Stimulated activated CD4-positive, alpha-beta T cell treated with anti-CD3 and anti-CD28 coated beads, Interleukin-4, amount 100 ng/mL, for 4 hours (primary cell): ENCODE measurements at places on chromosomes 3 and 15.
A peak's percentile ranks its signal among the peaks of the same experiment; 100 is the strongest.

DNA sequence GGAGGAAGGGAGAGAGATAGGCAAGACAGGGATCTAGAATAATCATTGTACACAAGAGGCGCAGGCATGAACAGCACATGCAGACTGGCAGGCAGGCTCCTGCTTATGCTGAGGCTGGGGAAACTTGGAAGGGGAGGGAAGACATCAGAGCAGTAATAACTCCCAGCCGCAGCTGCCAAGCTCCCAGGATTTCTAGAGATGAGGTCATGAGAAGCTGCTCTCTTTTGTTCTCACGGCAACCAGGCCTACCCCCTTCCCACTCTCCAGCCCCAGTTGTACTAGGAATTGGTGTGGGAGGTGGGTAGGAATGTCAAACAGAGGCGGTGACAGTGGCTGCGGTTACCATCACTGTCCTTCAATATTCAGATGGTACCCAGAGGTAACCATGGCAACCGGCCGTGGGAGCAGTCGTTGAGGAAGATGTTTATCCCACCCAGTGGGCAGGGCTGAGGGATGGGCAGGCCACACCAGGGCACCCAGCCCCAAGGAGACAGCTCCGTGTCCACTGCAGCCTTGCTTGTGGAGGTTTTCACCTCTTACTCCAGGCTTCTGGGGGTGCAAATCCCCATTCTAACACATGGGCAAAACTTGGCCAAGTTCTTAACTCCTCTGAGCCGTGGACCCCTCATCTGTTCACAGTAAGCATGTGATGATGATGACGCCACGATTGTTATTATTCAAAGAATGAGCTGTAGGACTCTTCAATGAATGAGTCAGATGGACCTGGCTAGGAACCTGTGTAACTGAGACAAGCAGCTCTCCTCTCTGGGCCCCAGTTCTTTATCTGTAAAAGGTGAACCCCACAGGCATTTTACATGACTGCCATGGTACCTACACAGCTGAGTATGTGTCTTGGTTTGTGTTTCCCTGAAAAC lies 360.8 kb upstream of the PROK2 start:
- DNase-seq = no peak

DNA sequence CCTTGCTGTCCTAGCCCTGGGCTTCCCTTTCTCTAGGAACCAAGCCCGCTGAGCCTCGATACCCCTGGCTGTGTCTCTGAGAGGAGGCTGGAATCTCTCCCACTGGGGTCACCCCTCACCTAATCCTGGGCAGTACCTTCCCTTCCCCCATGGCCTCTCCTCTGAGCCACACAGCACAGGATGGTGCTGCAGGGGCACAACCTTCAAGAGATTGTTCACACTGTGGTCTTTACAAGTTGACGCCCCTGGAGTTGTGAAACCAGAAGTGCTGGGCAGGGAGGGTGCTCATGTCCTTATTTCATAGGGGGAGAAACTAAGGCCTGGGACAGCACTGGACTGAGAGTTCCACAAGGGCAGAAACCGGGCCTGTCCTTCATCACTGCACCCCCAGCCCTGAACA lies 70.9 kb upstream of the TMEM115 start:
- no peak for DNase-seq

- DNase-seq = no peak
These were observed 23.9 kb downstream of the SLC35A5 start for GRCh38 chr3:112585782-112586181.

DNA sequence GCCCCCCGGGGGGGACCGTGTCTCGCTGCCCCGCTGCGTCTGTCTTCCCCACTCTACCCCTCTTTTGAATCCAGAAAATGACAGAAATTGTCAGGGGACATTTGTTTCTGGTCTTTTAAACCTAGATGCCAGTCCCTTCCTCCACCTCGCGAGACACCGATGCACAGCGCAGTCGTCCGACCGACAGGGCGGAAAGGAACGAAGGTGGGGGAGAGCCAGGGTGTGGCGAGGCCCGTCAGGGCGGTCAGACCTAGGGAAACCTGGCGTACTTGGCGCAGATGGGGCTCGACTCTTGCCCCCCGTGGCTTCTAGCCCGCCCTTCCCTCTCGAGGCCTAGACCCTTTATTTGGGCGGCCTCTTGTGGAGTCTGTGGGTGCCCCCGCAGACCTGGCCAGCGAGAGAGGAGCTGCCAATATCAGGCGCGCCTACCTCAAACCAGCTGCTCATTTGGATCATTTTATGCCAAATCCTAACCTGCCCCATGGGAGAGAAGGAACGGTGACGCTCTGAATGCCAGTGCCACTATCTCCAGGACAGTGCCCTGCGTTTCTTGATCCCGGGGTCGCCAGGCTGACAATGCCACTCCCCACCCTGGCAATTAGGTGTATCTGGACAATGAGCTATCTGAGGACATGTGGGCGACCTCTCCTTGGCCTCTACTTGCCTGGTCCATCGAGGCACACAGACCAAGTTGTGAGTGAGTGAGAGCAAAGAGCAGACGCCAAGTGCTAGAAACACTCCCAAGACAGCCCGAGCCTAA lies 500 bp upstream of the RAB6B start:
- no peak for DNase-seq

GRCh38 chr3:70471464-70472342 lies 159.3 kb upstream of the MDFIC2 start:
- no peak for DNase-seq

- DNase-seq = peak; percentile 22
These were observed 106.3 kb downstream of the ZBTB20 start for GRCh38 chr3:115040673-115041286.

DNA sequence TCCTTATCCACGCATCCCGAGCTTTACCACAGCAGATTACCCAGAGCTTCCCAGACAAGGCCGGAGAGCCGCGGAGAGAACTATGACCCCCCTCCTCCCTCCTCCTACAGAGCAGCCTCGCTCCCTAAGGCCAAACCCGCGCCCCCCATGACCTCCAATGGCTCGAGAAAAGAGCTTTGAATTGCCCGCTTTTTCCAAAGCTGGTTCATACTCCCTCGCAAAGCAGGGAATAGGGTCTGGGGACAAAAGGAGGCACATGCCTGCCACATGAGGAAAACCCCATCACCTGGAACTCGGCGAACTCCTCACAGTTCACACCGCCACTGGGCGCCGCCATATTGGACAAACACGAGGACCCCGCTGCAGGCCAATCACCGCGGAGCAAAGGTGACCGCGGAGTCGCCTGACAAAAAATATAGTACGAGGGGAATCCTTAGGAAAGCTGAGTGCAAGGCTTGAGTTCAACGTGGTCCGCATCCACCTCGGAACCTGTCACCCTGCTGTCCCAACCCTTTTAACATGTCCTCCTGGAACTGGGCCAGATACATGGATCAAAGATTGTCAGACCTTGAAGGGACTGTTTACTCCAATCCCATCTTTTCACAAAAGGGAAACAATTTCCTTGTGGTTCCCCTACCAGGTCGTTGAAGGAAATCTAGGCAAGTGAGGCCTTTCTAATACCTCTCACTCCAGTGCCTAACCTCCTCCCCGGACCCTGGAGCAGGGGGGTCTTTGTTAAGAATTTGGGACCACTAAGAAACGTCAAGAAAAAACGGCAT lies at the start of gene MIX23:
Gene MIX23, minus strand, starts transcription at position 344 of the 779 bp plus-strand sequence. Its CDS starts 7 bp downstream, at position 337.
- peak; percentile 84 for DNase-seq

DNA sequence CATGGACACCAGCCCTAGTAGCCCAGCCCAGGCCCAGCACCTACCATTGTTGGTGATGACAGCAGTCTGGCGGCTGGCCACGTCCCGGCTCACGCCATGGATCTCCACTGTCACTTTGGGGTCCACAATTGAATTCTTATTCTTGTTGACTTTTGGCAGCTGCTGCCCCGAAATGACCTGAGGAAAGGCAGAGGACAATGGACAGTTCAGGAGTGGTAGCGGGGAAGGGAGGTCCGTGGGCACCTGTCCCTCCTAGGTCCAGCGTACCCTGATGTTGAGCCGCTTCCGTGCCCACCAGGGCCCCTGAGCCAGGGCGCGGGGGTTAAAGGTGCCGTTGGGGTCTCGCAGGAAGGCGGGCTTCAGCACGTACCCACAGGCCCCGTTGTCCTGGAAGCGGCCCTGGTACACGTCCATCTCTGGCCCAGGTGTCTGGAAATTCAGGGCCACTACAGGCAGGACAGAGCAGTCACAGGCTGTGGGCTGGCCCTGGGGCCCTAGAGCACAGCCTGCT lies 17.7 kb downstream of the VILL start:
- DNase-seq = no peak

- DNase-seq = no peak
These were observed 94.4 kb downstream of the SLCO3A1 start for GRCh38 chr15:91947683-91948608.

- DNase-seq = no peak
These were observed 147.5 kb upstream of the THBS1 start for GRCh38 chr15:39433376-39433775.

GRCh38 chr3:14555835-14556234 lies 15.7 kb upstream of the GRIP2 start:
- DNase-seq = no peak

- DNase-seq = no peak
These were observed 1034.1 kb upstream of the SEMA6D start for GRCh38 chr15:46682969-46683791.

GRCh38 chr3:132009241-132009640 lies 25.6 kb downstream of the CPNE4 start:
- no peak for DNase-seq

DNA sequence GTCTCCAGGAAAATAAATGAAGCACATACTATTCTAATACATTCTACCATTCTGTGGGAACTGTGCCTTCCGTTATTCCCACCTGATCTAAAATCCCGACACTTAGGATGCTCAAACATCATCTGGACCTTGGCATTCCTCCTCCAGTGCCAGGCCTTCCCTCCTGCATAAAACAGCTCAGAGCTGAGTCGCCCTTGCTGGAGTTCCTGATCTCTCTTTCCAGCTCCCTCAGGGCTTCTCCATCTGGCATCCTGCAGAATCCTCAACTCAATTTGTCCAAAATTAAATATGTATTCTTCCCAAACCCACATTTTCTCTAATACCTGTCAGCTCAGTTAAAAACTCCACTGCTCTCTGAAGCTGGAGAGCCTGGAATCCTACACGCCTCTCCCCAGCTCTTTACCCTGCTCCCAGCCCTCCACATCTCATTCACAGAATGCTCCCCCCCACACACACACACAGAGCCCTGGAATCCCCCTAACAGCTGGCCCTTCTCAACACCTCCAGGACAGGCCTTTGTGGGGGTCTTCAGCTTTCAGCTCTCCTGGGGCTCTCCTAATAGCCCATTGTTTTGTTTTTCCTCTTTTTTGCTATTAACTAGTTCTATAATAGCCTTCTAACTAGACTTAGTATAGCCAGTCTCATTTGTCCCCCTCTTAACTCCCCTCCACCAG lies 78.5 kb downstream of the HMG20A start:
- DNase-seq = no peak

DNA sequence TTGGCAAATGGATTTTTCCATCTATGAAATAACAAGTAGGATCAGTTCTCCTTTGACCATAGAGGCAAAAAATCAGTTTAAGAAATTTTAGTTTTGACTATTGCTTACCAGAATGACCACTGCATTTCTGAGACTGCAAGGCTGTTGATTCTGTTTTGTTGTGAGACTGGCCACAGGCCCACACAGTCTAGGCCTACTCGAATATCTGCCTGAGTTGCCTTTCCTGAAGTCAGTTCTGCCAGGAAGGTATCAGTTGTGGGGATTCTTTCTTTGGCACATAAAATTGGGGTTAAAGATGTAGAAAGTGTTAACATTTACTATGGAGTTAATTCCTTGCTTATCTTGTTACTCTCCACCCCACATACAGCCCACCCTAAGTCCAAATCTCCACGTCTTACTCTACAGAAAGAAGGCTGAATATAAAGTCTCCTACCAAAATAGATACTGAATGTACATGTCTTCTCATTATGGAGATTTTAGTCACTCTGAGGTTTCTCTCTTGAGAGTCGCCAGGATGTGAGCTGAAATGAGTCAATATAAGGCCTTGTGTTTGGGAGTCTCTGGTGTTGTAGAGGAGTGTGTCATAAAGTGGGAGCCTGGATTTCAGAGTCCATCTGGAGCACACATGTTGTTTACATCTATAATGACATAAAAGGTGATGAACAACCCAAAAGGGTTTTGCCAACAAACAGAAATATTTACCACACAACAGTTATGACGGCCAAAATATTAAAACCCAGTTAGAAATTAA lies 45.0 kb upstream of the WWTR1 start:
- DNase-seq = no peak

- DNase-seq = no peak
These were observed 765.4 kb upstream of the NR2F2 start for GRCh38 chr15:95565016-95565600.

GRCh38 chr15:99956022-99956775 lies 223.0 kb upstream of the LYSMD4 start:
- DNase-seq = no peak

GRCh38 chr3:59998058-59998457 lies 948.2 kb upstream of the CFAP20DC start:
- no peak for DNase-seq

GRCh38 chr3:99669879-99670555 lies 31.6 kb downstream of the COL8A1 start:
- no peak for DNase-seq

- DNase-seq = no peak
These were observed 91.0 kb downstream of the EPHB1 start for GRCh38 chr3:134885877-134886621.

DNA sequence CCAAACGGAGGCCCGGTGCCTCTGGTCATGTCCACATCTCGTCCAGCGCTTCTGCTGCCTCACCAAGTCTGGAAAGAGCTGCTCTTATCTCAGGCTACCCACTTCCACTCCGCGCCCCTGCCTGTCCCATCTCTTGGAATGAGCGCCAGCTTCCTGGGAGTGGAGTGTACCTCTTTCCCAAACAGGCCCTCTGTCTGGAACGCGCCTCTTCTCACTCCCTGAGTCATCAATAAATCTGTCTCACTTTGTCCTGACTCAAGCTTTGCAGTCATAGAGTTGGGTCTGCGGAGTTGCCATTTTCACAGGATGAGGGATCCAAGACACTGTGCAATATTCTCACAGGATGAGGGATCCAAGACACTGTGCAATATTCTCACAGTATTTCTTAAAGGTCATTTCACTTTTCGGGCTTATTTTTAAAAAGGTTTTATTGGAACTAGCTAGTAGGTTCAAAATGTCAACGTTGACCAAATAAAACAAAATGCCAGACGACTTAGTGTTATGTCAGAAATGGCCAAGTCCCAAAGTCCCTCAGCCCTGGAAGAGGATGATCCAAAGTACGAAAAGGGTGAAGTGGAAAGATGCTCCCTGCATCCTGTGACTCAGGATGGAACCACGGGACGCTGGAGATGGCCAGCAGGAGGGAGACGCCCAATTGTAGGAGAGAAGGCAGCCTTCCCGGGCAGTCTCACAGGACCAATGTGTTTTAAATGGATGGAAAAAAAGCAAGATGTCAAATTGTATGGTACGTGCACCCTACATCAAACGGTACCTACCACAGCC lies 81.1 kb downstream of the CHSY1 start:
- DNase-seq = no peak

- DNase-seq = no peak
These were observed 837.7 kb downstream of the FHIT start for GRCh38 chr3:60413551-60413950.

DNA sequence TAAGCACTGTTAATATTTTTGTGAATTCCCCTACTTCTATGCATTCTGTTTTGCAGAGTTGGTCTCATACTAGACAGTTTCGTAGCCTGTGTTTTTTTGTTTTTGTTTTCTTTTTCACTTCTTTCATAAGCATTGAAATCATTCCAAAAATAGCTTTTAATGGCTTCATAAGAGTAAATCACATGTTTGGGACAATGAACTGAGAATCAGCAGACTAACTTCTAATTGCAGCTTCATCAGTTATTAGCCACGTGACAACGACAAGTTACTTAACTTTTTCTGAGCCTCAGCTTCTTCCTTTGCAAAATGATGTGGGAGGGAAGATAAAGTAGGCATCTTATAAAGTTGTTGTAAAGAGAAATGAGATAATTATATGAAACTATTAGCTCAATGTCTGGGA lies 124.8 kb downstream of the LIPC start:
- DNase-seq = no peak
